Gastroesophageal sphincter (tissue), 4 donors: ENCODE measurements at places on chromosomes 7 and 10. TPM values are rescaled to one million over a fixed set of nuclear protein-coding genes. Genes with fewer than 3 reads are reported as not detected.
A peak's percentile ranks its signal among the peaks of the same experiment; 100 is the strongest.

GRCh38 chr10:119677904-119678755 is 26.9 kb downstream of the BAG3 start:
- no peak for ATAC-seq

DNA sequence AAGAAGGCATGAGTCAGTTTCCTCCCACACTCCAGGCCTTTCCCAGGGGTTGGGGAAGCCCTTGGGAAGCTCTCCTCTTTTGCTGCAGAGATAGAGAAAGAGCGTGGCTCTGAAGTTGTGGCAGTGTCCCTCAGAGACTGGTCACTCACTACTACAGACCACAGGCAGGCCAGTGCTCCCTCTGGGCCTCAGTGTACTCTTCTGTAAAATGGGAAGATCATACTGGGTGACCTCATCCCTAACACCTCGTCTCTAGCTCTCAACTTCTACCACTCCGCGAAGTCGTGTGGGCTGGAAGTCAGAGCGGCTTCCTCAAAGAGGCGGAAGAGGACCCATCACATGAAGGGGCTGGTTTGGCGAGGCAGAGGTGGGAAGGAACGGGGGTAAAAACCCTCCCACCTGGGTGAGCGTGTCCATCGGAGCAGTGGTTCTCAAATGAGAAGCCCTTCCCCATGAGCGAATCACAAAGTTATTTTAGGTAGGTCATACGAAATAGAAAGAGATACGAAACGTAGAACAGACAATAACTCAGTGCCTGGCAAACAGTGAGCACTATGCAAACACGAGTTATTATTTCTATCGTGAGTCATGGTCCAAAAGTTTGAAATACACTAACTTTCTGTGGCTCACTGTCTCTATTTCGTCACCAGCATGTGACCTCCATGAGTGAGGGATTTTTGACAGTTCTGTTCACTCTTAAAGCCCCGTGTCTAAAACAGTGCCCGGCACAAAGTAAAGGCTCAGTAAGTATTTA is 32.7 kb downstream of the PRKAG2 start:
- ATAC-seq = peak; percentile 24

DNA sequence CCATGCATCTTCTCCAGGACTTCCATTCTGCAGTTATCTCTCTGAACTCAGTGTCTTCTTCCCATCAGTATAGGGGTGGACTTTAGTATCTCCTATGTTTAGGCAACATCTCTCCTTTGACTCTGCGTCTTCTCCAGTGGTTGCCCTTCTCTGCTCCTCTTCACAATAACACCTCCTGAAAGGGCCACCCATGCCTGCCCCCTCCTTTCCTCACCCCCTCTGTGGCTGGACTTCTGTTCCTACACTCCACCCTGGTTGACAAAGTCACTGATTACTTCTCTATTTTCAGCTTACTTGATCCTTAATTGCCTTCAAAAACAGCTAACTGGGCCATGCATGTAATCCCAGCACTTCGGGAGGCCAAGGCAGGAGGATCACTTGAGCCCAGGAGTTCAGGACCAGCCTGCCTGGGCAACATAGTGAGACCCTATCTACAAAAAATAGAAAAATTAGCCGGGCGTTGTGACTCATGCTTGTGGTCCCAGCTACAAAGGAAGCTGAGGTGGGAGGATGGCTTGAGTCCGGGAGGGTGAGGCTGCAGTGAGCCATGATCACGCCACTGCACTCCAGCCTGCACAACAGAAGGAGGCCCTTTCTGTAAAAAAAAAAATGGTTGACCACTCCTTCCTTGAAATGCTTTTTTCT is 13.7 kb downstream of the SRGN start:
- ATAC-seq = no peak

DNA sequence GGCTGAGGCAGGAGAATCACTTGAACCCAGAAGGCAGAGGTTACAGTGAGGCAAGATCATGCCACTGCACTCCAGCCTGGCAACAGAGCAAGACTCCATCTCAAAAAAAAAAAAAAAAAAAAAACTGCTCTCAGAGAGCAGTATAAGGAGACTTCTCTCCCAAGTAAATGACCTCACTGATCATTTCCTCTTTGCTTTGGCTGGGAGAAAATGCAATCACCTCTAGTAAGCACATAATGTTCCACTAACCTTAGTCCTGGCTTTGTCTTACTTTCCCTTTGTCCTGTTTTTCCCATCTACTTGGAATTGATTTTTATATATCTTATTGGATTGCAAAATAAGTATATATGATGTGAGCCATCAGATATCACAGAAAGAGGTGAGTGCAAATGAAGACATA is 2.5 kb downstream of the SLC25A13 start:
- no peak for ATAC-seq

- no peak for ATAC-seq
Observed at GRCh38 chr7:4023502-4023901, 658.6 kb upstream of the FOXK1 start.

- no peak for ATAC-seq
Observed at GRCh38 chr7:105448181-105448580, 59.5 kb upstream of the SRPK2 start.

- no peak for ATAC-seq
Observed at GRCh38 chr10:93589648-93590562, 11.1 kb downstream of the RBP4 start.

- no peak for ATAC-seq
Observed at GRCh38 chr10:36943544-36943943, 181.9 kb upstream of the ANKRD30A start.

The SPDYE6 gene
- not detected for total RNA-seq

The UNC5B gene
- 3.7 TPM for total RNA-seq

The NPM3 gene
- 28.2 TPM for total RNA-seq

The PIK3AP1 gene
- 5.8 TPM for total RNA-seq

The PTN gene
- 11.3 TPM for total RNA-seq
